CD4-positive, alpha-beta T cell treated with Interleukin-17A for 1 hour (primary cell): ENCODE measurements at places on chromosomes 4 and X.
A peak's percentile ranks its signal among the peaks of the same experiment; 100 is the strongest.

GRCh38 chrX:40573763-40574162 lies 7.0 kb upstream of the ATP6AP2 start:
- DNase-seq: peak; percentile 55

DNA sequence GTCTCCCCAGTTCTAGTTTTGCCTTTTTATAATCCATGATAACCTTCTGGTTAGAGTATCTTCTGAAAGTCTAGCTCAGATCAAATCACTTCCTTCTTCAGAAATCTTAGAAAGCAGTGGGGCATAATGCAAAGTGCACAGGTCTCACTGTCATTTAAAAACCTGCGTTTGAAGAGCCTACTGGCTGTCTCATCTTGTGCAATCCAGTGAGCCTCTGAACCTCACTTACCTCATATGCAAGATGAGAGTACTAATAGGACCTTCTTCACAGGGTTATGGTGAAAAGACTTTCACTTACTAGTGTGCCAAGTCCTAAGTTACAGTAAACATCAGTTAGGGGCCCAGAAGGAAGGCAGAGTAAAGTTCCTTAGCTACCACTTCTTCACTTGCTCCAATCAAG lies 131.4 kb downstream of the ENOX2 start:
- DNase-seq: no peak

DNA sequence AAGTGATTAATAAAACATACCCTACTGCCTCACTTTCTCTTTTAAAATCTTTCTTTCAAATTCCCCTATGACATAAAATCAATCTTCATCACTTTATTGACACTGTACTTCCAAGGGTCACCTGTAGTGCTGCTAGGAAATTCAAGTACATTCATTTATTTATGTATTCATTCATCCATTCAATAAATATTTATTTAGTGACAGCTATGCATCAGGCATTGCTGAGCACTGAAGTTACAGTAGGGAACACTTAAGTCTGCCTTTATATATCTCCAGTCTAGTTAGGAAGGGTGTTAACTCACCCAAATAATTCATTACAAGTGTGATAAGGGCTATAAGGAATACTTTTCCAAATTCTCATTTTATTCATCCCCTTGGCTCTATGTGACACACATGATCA lies 2.3 kb downstream of the SYTL5 start:
- DNase-seq: no peak

- DNase-seq: no peak
Measured at GRCh38 chr4:16259241-16259888, 33.1 kb upstream of the TAPT1 start.

GRCh38 chrX:131402124-131402811 lies 113.2 kb upstream of the IGSF1 start:
- DNase-seq: no peak

DNA sequence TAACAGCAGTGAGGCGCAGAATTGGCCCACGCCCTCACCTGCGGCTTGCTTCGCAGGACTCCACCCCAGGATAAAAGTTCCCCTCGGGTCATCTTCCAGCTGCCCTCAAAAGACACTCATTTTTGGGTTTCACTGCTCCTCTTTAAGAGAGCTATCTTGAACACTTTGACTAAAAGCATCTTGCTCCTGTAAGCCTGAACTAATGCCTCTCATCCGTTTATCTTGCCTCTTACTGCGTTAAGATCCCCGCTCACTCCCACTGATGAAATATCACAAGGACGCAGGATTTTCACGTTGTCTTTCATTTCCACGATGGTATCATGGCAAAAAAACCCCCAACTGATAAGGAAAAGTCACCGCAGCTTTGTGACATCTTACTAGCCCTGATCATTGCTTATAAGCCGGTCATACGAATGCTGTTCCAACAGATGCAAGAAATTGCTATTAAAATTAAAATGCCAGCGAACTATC lies 591 bp upstream of the ACSL4 start:
- DNase-seq: no peak
